ENCODE measurements at places on chromosomes 5 and 9.

DNA sequence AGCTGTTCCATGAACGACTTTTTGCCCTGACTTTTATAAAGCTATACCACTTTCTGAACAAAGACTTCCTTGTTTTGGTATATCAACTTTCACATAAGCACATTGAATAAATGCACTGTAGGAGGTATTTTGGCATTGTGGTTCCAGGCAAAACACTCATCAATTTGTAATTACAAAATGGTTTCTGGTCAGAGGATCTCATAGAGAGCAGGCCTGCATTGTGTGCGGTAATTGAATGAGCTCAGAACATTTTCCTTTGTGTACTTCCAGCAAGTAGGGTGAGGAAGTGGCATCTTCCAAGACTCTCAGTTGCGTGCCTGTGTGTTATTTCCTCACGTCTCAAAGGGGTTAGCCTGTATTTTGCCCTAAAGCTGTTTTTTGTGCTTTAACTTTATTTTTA lies 89.2 kb downstream of the PDE6A start:
- DNase-seq: no peak

DNA sequence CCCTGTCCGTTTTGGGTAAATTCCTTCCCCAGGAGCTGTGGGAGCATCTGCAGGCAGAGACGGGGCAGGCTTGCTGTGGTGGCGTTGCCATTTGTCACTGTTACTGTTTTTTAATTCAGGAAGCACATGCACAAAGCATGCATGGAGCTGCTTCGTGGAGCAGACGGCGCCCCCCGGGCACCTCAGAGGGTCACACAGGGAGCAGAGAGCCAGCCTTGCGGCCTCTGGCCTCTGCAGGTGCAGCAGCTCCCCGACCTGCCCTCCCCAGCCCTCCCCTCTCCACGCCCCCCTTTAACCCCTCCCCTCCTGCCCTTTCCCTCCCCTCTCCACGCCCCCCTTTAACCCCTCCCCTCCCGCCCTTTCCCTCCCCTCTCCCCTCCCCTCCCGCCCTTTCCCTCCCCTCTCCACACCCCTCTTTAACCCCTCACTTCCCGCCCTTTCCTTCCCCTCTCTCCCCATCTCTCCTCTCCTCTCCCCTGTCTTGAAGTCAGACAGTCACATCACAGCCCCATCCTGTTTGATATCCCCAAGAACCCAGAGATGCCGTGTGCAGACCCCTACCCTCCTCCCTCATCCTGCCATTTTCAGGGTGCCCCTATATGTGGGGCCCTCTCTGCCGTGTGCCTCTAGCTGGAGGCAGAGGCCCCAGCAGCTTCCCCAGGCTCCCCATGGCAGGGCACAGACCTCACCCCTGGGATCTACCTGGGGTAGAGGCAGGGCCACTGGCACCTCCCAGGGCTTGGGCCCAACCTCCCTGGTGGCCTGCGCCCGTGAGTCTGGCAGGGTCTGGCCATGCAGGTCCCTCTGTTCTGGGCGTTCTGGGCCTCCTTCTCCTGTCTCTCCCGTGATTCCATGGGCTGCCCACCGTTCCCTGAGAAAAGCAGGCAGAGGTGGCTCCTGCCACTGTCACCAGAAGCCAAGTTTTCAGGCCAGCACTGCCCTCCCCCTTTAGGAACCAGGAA lies 29.6 kb upstream of the UBAC1 start:
- no peak for DNase-seq

DNA sequence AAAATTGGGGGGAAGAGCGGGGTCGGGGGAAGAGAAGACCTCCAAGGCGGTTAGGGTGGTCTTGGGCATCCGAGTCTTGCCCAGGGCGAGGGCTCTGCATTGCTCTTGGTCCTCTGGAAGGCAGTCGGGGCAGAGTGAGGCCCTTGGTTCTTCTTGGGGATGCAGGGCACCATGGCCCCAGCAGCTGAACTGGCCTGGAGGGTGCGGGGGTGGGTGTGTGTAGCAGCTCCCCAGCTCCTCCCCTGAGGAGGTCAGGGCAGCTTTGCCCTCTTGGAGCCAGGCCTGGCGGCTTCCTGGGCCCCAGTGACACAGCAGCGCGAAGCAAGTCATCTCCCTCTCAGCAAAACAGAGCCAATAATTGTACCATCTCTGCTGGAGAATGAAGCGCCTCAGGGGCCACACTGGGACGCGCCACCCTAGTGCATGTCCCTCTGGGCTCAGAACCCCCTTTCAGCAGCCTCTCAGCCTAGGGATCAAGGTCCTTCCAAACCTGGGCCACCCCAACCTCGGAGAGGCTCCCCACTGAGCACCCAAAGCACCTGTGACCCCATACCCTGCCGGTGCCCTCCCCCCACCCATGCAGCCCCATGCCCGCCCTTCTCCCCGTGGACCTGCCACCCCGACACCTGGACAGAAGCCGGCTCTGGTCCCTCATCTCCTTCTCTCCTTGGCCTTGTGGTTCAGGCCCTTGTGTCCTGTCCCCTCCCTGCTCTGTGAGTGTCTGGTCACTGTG lies 10.4 kb upstream of the RXRA start:
- DNase-seq: no peak

DNA sequence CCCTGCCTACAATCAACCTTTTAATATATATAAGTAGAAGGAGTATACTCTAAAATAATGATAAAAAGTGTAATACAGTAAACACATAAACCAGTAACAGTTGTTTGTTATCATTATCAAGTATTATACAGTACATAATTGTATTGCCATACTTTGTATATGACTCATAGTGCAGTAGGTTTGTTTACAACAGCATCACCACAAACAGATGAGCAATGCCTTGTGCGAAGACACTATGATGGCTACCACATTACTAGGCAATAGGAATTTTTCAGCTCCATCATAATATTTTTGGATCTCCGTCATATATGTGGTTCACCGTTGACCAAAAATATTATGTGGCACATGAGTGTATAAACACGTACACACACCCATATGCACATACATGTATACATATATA lies 69.7 kb upstream of the APC start:
- no peak for DNase-seq

DNA sequence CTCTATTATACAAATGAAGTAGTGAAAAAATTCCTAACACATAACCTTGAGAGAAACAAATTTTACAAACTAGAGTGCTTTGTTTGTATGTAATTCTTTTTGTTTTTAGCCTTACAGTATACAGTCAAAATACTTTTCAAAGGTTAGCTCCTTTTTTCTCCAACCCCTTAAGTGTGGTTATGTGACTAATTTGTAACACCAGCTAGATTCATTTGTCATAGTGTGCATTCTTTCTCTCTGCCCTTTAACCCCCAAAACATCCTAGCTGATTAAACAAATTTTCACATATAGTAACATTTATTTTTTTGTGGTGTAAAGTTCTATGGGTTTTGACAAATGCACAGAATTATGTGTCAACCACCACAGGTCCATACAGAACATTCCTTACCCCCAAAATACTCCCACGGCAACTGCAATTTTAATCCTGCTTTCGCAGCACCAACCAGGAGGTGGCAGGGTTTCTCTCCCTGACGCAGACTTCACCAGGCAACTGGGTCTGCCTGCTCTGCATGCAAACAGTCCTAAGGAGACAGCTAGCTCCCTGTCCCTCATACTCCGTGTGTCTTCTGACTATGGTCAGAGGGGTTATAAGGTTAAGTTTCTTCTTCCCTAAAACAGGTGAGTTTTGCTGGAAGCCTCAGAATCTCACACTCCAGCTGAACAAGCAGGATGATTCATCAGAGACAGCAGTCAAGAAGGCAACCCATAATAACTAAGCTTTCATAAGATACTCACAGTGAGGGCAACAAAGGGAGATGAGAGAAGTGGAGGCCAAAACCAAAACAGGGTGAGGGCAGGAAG lies 44.5 kb upstream of the NR5A1 start:
- DNase-seq: no peak

DNA sequence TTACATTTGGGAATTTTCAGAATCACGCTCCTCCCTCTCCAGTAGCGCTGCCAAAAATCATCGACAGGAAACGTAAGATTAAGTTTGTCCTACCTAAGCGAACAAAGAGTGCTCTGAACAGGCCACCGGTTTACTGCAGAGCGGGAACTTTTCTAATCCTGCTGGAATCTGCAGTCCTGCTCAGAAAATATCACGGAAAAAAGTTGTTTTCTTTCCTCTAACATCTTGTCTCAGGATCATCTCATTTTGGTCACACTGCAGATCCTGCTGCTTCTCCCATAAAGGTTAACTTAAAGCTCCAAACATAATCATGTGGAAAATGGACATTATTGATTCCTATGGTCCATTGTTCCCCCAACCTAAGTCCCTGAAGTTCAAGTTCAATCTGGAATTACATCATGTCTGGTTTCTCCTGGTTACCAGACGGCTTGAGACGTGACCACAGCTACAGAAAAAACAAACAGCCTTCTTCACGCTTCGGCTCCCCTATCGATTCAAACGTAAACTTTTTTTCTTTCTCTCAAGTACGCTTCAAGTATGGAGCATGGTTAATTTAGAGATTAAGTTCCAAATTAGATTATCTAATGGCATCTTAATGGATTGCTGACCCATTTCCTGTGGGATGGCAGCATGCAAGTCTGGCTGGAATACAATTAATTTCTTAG lies 217.6 kb downstream of the NFIB start:
- no peak for DNase-seq

DNA sequence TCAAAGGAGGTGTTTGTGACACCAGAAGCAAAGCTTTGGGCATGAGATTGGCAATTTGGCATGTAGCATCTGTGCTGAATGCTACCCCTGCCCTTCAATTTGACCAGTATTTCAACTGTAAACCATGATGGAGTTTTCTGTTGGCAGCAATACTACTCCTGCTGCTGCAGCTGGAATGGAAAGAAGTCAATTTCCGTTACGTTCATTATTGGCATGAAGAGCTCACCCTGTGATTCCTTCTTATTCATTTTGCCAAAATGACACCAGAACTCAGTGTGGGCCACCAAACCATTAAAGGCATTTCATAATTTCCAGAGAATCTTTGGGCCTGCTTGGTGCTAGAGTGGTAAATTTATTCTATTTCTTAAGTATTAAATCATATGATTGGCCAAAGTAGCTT lies 433.1 kb upstream of the DMAC1 start:
- no peak for DNase-seq

DNA sequence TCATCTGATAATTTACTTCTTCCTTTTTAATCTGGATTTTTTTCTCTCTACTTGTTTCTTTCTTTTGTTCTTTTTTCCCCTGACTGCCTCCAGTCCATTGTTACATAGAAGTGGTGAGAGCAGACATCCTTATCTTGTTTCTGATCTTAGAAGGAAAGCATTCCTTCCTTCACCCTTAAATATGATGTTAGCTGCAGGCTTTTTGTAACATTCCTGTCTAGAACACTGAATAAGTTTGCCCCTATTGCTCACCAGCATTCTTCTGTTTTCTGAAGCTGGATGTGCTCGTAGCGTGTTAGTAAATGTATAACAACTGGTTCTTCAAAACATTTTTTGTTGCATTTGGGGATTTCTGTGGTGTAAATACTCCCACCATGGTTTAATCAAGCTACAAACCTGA lies 136.7 kb upstream of the NFIL3 start:
- DNase-seq: no peak

DNA sequence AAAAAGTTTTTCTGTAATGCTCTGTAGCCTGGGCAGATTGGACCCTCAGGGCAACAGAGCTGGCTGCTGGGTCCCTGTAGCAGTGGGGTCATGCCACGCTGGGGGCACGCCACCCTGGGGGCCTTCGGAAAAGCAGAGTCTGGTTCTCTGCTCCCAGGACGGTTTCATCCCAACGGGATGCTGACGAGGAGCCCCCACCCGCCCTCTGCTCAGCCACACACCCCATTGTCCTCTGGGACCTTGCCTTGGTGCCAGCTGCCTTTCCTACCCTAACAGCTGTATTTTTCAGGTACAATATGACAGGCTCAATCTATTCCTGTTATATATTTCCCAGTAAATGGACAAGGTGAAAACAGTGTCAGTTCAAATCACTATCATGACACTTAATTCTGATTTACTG lies 29.0 kb upstream of the MVB12B start:
- DNase-seq: no peak

DNA sequence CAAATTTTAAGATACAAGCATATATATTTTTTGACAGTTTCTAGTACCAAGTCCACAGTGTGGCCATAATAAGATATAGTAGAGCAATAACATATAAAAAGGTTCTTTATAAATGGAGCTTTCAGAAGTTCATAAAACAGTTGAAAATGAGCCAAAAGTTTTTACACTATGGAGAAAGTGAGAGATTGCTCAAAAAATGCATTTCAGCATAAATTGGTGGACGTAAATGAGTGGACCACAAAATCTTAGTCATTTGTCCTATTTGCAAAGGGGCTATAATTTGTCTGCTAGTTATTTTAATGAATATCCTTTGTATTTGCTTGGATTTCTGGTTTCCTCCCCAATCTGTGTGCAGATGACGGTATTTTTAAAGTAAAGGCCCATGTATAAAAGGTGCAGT lies 159.4 kb upstream of the DAP start:
- DNase-seq: no peak

GRCh38 chr9:77735494-77735893 lies 87.4 kb upstream of the GNA14 start:
- no peak for DNase-seq

GRCh38 chr9:8389531-8389930 lies 590.0 kb upstream of the DMAC1 start:
- DNase-seq: no peak

- DNase-seq: no peak
These were observed 118.7 kb upstream of the SLCO6A1 start for GRCh38 chr5:102617191-102618187.

DNA sequence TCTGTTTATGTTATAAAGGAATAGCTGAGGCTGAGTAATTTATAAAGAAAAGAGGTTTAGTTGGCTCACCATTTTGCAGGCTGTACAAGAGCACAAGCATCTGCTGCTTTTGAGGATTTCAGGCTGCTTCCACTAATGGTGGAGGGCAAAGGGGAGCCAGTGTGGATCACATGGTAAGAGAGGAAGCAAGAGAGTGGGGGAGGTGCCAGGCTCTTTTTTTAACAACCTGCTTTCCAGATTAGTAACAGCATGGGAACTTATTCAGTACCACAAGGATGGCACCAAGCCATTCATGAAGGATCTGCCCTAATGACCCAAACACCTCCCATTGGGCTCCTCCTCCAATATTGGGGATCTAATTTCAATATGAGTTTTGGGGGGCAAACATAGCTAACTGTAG lies 40.4 kb downstream of the CCL28 start:
- no peak for DNase-seq

DNA sequence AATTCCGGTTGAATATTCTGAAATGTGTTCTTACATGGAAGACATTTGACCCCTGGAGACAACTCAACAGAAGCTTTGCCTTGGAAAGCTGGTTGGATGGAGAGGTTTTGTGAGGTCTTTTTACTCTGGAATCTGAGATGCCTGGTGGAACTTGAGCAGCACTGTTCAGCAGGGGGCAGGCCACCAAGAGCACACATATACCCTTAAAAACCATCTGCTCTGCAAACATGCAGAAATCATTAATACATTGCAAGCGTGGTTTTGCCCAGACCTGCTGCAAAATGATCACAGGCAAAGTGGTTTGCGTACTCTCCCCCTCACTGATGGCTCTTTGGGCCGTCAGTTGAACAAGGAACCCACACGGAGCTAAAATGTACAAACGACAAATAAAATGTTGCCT lies 32.8 kb upstream of the DAP start:
- DNase-seq: no peak

DNA sequence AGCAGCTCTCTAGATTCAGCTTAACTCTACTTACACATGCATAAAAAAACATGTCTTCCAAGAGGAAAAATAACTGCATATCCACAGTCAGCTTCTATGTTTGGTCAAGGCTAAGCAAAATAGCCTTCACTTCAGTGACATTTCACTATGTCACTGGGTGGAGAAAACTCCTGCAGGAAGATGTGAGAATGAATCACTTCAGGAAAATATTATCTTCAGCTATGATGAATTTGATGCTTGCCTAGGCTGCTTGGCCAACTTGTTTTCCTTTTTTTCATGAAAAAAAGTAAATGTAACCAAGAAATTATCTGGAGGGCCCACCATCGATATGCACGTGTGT lies 143.0 kb upstream of the ZNF608 start:
- no peak for DNase-seq

Data from GF-D8 (cell line).